Activated T-cell treated with anti-CD3 and anti-CD28 coated beads, Interleukin-2, amount 50 U/mL, for 72 hours (primary cell): ENCODE measurements at places on chromosomes 7 and 10. TPM values are rescaled to one million over a fixed set of nuclear protein-coding genes. Genes with fewer than 3 reads are reported as not detected.

DNA sequence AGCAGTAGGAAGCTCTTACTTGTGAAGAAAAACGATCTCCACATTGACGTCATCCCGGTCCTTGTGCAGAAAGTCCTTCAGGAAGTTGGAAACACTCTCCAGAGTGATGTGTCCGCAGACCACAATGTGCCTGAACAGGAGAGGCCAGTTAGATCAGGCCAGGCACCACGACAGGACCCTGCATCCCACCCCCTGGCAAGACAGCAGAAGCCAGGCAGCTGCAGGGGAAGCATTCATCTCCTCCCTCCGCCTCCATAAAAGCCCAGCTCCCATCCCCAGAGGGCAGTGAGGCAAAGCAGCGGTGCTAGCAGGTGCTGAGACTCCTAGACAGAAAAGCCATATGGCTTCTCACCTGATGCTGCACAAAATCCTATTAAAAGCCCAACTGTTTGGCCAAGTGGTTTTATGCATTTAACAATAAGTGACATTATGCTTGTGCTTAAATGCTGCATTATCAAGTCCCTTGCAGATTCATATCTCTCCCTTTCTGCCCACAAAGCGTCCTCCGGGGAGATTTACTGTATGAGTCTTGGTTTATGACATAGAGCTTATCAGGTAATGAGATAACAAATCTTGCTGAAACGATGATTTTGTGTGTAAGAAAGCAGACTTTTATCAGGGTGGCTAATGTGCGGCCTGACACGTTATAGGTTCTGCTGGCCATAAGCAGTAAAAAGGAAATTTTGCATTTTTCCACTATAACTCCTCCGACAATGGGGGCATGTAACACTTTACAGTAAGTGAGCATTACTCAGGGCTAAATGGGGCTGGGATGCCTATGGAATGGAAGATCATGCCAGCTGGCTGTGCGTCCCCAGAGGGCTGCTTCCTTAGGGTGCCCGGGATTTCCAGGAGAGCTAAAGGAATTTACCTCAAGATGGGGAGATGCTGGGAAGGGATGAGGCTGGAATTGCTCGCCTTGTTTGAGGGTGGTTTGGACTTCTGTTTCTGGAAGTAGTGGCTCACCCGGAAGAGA is 546.9 kb downstream of the KCNMA1 start:
- no peak for DNase-seq

DNA sequence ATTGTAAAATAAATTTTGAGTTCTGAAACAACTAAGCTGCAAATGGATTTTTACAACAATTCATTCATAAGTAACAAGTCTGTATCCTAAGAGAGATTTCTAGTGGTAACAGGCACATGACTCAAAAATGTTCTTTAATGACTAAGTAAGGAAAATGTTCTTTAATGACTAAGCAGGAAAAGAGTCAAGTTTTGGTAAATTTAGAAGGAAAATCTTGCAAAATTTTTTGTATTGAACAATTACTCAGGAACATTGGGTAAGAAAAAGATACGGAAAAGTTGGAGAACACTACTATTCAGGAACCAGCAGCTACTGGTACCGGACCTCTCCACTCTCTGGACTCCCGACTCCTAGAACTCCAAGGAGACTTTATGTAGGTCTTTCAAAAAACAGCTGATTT is 33.5 kb downstream of the HYCC1 start:
- DNase-seq, result no peak

Gene SEMA3E
- not detected for total RNA-seq

Gene ITIH5
- not detected for total RNA-seq

DNA sequence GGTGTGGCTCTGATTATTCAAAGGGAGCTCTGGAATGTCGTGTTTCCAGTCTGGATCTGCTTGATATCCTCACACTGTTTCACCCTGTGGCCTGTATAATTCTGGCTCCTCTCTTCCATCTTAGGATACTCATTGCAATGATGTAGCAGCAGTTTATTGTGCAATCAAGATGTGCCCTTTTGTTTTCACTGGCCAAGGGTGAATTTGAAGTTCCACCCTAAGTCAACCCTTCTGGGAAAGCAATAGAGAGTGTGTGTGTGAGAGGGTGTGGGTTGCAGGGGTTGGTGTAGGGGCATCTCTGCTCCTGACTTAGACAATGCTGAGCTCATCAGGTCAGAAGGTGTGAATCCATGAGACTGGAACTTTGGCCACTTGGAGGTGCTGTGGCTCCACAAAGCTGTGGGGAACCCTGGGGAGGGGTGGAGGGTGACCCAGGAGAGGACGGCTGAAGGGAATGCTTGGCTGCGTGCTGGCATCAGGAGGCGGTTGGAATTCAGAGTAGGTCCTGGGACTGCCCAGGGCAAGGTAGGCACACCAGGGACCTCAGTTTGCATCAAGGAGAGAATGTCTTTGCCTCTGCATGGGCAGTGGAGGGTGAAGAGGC is 118.0 kb upstream of the PRSS58 start:
- no peak for DNase-seq

DNA sequence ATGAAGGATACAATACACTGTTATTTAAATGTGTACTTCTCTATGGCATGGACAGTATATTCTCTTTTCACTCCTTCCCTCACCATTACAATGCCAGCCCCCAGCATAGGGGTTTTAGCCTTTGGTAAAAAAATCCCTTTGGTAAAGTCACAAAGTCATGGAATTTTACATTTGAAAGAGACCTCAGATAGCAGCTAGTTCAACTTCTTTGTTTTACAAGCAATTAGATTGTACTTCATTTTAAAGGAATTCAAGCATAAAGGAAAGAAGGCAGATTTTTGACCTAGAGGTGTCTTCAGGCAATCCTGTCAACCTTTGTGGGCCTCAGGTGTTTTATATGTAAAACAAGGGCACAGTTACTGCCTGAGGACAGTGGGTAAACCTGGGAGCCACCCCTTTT is 1188.4 kb upstream of the AUTS2 start:
- DNase-seq, result no peak

Gene ZNF727
- 0.19 TPM for total RNA-seq

Gene DUSP5
- 242 TPM for total RNA-seq

DNA sequence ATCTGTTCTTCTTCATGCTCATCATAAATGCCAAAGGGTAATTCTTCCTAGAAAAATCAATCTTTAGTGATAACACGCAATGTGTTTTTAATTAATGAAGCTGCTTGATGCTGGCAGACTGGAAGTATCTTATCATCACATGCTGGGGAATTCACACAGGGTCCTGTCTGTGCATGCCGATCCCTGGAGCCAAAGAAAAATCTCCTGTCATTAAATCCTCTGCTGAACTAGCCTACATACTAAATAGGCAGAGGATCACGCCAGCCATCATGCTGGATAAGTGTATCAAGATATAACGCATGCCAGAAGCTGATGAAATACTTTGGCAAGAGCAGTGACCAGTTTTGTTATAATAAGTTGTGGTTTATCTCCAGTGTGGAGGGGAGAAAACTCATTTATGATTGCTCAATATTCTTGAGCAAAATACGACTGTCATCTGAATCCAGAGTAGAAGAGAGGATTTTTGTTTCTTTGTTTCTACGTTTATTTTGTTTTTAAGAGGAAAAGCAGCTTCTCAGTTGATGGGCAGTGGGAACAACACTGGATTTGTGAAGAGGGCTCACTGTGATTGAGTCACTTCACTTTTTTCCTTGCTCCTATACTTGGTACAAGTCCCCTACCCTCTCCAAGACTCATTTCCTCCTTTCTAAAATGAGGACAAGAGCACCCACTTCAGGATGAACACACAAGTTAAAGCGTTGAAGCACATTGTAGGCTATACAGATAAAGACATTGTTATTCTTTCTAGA is 649.1 kb downstream of the TNS3 start:
- DNase-seq, result no peak

DNA sequence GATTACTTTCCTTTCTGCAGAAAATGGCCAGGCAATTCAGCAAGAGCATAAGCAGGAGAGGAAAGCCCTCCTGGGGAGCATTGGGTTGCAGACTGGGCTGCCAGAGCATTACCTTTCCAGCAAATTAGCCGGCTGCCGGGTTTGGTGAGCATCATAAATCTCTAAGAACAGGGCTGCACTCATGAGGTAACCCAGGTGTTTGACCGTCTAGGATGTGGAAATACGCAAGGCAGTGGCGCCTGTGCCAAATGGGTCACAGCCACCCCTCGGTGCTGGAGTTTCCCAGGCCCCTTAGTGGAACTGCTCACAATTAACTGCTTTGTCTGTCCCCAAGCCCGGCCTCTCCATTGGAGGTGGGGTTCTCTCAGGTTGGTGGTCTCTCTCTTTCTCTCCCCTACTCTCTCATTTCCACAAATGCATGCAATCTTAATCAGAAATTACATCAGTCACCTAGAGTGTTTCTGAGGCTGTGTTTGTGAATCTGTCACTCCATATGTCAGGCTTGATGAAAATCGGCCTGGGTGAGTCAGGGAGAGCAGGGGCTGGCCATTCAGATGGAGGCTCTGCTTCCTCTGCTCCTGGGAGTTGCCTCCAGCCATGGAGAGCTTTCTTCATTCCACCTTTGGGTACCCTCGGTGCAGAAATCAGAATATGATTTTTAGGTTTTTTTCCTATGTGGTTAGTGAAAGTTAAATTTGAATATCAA is 26.7 kb downstream of the PTN start:
- no peak for DNase-seq

Gene FKBP9
- total RNA-seq, result 0.84 TPM

DNA sequence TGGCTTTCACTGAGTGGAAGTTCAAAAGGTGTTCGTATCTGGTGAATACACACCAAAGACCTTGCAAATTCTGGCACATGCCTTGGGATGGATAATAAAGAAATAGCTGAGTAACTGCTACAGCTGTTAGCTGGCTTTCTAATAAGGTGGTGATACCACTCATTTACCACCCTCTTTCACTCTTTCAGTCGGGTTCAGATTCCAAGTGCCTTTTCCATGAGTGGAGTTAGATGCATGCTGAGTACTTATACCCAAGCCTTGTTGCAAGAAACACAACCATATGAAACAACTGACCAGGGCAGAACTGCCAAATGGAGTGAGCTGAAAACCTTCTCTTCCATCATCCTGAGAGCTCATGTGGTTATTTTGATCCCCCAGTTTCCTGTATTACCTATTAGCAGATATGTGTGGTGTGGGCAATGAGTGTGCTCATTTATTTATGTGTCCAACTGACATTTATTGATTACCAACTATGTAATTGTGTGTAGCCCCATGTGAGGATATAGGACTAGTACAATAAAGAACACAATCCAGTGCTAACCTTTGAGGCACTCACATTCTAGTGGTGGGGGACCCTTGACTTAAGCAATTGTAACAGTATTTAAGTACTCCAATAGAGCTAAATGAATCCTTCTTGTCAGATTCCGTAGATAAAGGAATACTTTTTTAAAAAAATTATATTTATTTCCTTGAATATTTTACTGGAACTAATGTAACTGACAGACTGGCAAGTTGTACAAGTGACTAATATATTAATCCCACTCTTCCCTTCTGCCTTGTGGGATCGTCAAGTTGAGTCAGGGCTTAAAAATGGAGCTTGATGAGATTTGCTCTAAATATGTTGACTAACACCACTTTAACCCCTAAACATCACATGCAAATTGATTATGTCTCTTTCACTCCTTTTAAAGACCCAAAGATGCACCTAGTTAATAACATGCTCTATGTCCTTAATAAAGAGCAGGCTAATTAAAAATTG is 124.7 kb downstream of the ARID5B start:
- DNase-seq, result no peak

DNA sequence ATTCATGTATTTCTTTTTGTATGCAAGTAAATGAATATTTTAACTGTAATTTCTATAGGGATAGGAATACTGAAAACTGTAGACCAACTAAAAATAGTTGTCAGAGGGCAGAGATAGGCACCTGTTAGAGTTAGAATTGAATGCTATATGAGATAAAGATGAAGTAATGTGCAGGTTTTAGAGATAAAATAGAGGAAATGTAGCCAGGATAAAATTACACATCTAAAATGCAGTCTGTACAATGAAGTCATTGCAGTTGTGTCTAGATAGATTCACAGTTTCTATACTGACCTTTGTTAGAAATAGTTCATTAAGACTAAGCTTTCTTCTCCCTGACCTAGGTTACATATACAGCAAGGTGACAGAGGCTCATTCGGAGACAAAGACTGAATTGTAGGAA is 46.2 kb downstream of the SMNDC1 start:
- DNase-seq, result no peak

GRCh38 chr10:31194986-31195385 is 124.0 kb upstream of the ZEB1 start:
- DNase-seq, result no peak

DNA sequence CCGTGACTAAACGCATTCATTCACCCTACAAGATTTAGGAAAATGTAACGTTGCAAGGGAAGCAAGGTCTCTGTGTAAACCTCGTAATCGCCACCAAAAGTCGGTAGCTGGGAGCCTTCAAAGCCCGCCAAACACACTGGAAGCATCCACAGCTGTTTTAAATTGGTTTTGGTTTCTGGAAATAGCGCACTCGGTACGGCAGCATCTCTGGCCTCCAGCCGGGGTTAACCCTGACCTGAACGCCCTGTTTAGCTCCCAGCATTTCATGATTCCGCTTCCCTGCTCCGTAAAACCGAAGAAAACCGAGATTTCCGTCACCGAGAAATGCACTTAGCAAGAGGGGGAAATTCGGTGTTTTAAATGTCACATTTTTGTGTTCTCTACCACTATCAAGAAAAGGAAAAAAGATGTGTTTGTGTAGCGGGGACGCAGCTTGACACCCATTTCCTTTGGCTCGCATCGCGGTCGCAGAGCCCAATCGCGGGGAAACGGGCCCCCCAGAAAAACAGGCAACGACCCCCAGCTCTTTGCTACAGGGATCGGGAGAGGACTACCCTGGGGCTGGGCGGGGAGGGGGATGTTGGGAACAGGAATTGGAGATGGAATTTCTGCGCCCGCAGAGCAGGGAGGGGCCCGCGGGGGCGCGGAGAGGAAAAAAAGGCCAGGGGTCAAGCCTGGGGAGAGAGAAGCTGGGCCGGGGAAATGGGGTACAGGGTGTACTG is 646 bp downstream of the SGCE start:
- DNase-seq, result peak; percentile 5

DNA sequence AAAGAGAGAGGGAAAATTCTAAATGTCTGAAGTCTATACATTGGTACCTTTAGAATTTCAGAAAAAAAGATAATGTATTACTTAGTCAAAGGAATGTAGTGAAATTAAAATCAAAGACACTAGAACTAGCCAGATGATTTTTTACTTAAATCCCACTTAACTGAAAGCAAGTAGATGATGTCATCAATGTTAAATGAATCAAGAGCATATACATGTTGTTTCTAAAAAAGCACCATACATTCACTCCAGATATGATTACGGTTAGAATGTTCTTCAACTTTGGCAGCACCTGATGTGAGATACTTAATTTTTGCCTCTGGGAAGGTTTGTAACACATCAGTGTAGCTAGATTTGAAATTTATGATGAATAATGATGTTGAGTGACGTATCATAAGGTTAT is 576.7 kb upstream of the CNTNAP2 start:
- no peak for DNase-seq
